ENCODE measurements at places on chromosomes 5 and 9.

DNA sequence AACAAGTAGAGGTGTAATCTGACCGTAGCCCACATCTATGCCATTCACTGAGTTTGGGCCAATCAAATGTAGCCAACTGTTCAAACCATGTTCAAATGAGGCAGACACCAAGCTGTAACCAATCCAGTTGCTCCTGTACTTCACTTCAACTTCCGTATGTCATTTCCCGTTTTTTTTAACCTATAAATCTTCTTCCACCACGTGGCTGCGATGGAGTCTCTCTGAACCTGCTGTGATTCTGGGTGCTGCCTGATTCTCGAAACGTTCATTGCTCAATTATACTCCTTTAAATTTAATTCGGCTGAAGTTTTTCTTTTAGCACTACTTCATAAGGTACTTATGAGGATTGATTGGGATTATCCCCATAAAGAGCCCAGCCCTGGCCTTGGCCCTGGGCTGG is 179.7 kb downstream of the PIK3R1 start:
- no peak for DNase-seq

DNA sequence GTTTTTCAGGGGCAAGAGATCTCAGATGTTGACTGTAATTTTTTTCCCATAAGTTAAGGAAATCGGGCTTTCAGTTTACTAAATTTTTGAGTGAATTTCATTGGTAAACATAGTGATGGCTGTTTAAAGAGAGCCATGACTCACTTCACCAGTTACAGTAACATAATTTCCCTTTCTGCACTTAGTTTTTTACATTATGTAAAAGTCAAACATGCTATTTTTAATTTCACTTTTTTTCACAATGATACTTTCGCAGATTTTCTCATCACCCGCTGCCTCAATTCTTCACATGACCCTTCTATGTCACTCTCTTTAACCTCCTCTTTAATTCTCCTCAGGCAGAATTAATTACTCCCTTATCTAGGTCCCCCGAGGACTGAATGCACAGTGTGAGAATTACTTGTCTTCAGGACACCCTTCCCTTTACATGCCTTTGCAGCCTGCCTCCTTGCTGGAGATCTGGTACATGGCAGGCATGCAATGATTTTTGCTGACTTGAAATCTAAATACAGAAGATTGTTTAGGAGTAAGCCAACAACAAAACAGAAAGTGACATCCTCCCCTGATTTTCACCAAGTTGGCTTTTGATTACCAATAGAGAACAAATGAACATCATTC is 217.5 kb upstream of the S1PR3 start:
- no peak for DNase-seq

DNA sequence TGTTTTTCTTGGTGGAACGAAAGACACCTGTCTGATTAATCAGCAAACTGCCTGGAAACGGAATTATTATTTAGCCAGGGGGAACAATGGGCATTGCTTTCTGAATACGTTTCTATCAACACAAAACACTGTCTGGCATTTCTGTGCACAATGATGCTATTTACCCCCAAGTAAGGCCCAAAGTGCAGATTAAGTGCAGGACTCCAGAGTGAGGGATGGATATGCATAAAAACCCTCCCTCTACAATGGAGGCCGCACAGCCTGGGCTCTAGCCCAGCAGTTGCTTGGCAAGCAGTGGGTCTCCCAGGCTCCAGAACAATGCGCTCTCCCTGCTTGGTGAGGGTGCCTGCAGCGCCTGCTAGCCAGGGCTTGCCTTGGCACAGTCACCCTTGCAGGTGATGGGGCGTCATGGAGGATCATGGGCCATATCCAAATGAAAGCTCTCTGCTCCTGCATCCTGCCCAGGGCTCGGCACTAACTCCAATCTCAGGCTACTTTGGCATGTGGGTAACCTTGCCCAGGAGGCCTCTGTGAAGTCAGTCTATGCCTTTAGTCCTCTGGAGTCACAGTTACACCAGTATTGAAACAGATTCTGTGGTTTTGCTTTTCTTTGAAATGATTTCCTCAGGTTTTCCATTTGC is 11.5 kb upstream of the SPATA24 start:
- DNase-seq: no peak

GRCh38 chr5:155661859-155662258 is 648.3 kb downstream of the KIF4B start:
- DNase-seq: no peak

DNA sequence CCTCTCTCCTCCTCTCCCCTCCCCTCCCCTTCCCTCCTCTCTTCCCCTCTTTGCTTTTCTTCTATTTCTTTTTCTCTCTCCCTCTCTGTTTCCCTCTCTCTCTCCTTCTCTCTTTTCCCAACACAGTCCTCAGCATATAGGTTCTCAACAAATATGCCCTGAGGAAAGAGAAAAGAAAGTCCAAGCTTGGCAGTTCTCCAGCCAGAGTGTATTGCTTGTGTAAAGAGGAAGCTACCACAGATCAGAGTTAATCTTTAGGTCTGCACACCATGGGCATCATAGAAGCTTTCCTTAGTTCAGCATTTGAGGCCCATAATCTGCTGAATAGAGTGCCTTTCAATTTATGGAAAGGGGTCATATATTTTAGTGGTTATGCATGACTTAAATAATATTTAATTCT is 382.8 kb upstream of the WWC1 start:
- no peak for DNase-seq

- DNase-seq: no peak
These were observed 5.5 kb downstream of the TMEM8B start for GRCh38 chr9:35834260-35835215.

GRCh38 chr9:77865385-77866047 is 166.1 kb downstream of the GNAQ start:
- DNase-seq: no peak

DNA sequence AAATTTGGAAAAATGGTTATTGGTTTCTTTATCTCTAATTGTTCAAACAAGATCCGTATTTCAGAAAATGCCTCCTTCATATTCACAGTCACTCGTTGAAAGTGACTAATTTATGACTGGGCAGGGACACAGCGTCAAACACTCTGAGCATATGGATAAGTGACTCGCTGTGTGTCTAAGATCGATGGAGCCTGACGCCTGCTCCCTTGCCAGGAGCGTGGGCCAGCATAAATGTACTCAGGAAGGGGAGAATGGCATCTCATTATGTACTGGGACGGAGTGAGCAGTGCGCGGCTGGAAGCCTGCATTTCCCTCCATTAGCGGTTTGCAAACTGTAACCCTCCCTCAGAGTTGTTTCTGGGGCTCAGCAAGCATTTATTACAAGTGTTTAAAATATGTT is 79.8 kb upstream of the CAST start:
- DNase-seq: no peak

- DNase-seq: no peak
These were observed 36.3 kb upstream of the FGF1 start for GRCh38 chr5:142722146-142722545.

DNA sequence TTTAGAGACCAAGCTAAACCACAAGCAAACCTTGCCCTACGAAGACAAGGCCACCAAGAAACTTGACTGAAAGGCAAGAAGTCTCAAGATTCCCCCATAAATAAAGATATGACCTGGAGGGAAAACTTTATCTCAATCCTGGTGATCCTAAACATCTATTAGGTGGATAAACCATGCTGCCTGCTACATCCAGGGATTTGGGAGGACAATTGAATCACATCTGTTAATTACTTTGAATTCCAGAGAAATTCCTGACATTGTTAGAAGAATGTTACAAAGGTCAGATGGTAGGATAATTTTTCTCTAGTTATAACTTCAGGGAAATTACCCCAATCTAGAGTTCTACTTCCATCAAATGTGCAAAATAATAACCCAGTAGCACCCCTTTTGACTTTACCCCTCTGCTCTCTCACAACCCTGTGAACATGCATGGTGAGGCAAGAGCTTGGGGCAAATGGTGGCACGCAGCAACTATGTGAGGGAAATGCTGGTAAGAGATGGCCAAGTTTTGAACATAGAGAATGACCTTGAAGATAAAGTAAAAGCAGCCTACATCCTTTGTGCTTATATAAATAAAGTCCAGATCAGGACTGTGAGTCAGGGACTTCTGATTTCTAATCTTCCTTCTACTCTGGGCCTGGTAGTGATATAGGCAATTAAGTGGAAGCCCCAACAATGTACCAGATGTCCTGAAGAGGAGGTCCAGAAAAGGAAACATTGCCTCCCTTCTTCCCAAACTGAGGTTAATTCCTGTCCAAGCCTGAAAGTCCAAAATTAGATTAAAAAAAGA is 57.1 kb upstream of the PTGER4 start:
- DNase-seq: no peak

- no peak for DNase-seq
These were observed 18.5 kb downstream of the STC2 start for GRCh38 chr5:173309731-173310130.
